ENCODE measurements at places on chromosomes 1 and 21.

GRCh38 chr1:62687421-62687902 lies 724 bp downstream of the DOCK7 start:
- no peak for DNase-seq

DNA sequence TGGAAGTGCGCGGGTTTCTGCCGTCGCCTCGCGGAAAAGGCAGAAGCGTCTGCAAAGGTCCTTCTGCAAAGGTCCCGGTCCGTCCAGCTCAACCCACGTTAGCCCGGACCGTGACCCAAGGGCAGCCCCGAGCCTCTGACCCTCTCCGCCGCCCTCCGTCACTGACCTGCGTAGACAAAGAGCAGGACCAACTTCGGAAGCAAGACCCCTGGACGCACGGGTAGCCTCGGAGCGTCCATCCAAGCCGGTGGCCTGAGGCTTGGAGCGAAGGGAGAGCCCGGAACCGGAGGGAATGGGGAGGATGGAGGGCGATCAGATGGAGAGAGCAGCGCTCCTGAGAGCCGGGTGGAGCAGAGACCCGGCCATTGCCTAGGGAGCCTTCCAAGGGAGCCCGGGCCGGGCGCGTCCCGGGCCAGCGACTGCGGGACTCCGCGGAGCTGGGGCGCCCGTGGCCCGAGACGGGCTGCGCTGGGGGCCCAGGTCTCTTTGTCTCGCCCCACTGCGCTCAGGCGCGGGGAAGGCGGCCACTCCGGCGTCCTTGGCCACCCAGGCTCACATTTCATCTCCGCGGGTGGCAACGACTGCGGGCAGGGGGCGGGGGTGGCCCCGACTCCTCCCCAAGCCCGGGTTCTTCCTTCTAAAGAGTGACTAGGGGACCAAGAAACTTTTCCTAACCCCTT lies at the start of gene CYYR1:
CYYR1 (minus strand) TSS at position 585 of the 680 bp plus-strand sequence; CDS start at position 239, 346 bp downstream.
- DNase-seq, result no peak

DNA sequence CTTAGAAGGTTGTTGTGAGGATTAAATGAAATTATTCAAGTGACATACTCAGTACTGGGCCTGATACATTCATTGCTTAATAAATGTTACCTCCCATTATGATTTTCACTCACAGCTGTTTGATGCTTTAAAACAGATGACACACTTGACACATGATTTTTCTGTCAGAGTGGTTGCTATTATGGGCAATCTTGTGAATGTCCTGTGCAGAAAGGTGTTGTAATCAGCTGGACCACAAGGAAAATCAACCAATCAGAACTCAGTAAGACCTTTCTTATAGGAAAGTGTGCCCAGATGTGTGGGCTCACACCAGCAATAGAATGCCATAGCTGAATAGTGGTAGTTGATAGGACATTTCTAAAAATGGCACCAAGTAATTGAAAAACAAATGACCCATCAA lies 23.5 kb downstream of the GJA5 start:
- no peak for DNase-seq

GRCh38 chr1:73674945-73675561 lies 522.9 kb downstream of the LRRIQ3 start:
- no peak for DNase-seq

DNA sequence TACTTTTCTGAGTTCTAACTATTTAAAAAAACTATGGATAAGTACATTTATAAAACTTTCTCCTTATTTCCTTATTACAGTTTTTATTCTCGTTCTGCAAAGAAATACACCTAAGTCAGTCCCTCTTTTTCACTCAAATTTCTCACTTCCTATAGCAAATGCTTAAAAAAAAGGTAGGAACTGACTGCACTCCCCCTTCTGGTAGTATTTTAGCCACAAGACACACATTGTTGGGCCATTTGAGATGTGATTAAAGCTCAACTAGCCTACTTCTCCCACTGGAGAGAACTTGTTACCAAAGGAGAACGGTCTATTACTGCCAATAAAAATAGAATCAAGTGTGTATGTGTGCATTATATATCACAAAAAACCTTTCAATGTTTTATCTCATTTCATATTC lies 521.9 kb upstream of the PRMT6 start:
- DNase-seq, result no peak

DNA sequence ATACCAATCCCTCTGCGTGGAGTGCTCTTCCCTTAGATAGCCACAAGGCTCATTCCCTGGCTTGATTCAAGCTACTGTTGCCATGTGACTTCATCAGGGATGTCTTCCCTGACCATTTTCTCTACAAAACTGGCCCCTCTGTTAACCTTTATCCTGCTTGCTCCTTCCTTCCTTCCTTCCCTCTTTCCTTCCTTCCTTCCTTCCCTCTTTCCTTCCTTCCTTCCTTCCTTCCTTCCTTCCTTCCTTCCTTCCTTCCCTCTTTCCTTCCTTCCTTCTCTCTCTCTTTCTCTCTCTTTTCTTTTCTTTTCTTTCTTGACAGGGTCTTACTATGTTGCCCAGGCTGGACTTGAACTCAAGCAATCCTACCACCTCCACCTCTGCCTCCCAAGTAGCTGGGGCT lies 6.2 kb upstream of the RYR2 start:
- no peak for DNase-seq

DNA sequence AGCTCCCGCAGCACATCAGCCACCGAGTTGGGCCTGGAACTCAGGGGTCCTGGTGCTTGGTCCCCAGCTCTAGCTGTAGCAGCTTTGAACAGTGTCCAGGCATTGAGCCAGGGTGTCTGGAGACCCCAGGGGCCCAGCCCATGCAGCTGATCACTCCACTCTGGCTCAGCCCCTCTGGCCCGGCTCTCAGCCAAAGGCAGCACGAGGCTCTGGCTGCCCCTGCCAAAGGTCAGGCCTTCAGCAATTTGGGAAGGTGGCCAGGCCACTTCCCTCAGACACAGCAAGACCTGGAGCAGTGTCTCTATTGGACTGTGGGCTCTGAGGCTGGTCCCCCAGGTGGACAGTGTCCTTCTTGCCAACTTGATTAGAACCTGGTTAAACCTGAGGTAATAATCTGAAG lies 34.4 kb upstream of the RNF19B start:
- DNase-seq, result no peak

- no peak for DNase-seq
These were observed 1.9 kb downstream of the MAP3K6 start for GRCh38 chr1:27364696-27365371.

GRCh38 chr1:198228925-198229324 lies 72.1 kb downstream of the NEK7 start:
- no peak for DNase-seq

- DNase-seq, result no peak
These were observed 16.1 kb downstream of the IFT25 start for GRCh38 chr1:53929246-53929960.

Measured in head of caudate nucleus (tissue), 42 donors.